ENCODE measurements at places on chromosomes 12 and 14.

DNA sequence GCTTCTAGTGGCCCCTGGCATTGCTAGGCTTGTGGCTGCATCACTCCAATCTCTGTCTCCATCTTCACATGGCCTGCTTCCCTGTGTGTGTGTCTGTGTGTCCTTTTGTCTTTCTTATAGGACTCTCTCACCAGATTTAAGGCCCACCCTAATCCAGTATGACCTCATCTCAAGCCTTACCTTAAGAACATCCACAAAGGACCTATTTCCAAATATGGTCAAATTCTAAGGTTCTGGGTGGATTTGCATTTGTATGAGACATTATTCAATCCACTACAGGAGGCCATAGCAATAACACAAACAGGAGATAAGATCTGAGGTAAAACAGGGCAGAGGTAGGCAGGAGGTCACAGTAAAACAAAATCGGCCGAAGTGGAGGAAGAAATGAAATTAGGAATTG, 375.9 kb downstream of the BTG1 start:
- no peak for DNase-seq

DNA sequence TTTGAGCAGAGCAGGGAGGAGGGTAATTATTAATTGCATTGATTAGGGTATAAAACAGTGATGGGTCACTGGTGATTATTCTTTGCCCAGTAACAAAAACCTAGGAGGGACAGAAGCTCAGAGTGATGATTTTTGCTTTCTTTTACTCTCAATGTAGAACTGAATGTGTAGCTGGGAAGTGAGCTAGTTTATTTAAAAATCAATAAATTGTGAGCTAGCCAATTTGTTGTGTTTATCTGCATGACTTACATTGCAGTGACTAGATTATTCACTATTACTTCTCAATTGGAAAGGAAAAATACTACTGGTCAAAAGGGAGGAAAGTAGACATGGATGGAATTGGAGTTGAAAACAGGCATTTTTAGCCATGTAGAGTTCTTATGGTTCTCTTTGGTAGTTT, 107.1 kb downstream of the PLXNC1 start:
- no peak for DNase-seq

DNA sequence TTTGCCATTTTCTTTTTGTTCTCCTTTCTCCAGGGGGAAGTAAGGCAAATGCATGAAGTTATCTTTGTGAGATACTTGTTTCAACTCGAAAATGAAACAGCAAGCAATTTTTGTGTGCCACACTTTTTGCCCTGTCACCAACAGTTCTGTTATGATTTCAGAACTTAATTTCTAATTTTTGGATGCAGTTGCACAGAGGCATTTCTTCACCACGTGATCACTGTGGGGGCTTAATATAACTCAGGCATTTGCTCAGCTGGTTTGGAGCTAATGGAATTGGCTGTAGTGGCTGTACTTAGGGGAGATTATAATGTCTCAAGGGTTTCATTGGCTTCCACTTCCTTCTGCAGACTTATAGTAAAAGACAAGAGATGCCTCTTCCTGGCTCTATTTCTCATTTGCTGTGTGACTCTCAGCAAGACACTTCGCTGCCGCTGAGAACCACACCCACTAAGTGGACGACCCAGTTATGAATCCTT, 452.4 kb downstream of the RAD51B start:
- no peak for DNase-seq

GRCh38 chr12:6039894-6040601, 84.4 kb downstream of the VWF start:
- DNase-seq: peak; percentile 35

DNA sequence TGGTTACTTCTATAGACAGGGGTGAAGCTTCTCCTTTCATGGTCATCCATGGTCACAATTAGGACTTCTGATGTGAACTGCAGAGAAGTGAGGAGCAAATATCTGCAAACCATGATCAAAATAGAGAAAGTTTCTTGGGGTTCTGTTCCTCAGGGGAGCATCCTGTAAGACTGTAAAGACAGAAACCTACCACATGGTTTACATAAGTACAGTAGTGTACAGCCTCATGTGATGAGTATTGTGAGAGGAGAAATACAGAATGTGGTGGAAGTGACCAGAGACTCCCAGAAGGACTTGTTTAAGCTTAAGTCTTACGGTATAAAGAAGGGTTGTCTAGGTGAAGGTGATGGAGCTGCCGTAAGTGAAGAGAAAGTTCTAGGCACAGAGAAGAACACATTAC, 484.7 kb downstream of the LRIG3 start:
- no peak for DNase-seq

- DNase-seq: no peak
Observed at GRCh38 chr12:107655281-107656065, 30.1 kb upstream of the PWP1 start.

GRCh38 chr12:75922944-75923642, 108.5 kb downstream of the PHLDA1 start:
- no peak for DNase-seq

- DNase-seq: no peak
Observed at GRCh38 chr14:36346052-36346451, 25.6 kb upstream of the MBIP start.

DNA sequence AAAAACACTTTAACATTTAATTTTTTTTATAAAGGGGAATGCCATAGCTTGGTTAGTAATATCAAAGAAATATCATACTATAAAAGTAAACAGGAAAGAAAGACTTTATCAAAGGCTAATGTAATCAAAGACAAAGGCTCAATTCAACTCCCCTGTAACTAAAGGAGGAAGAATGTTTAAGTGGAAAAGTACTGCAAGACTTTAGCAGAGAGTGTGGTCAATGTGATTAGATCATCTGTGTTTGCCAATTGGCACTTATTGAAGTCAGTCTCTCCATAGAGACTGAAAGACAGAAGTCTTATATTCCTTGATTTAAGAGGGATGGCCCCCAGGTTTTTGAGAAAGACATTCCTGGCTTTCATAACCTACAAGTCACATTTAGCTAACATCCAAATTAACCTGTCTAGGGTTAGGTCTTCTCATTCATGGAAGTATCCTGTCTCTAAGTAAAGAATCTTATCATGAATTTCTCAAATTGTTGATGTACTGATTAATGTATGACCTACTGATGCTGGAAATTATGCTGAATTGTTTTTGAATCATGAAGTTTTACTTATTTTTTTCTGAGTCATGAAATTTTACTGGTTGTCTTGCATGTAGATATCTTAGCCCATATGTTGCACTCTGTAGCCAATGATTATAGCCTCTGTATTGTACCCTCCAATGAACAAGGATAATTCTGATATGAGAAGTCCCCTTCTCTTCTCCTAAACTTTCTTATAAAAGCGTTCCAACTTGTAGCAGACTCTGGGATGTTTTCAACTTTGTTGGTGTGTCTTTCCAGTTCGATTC, 65.4 kb downstream of the ATXN7L3B start:
- no peak for DNase-seq

Measured in AG09319 (cell line).